ENCODE measurements at places on chromosomes 2 and 18.
A peak's percentile ranks its signal among the peaks of the same experiment; 100 is the strongest.

GRCh38 chr2:72901426-72901825, 14.2 kb downstream of the SPR start:
- DNase-seq, result no peak

DNA sequence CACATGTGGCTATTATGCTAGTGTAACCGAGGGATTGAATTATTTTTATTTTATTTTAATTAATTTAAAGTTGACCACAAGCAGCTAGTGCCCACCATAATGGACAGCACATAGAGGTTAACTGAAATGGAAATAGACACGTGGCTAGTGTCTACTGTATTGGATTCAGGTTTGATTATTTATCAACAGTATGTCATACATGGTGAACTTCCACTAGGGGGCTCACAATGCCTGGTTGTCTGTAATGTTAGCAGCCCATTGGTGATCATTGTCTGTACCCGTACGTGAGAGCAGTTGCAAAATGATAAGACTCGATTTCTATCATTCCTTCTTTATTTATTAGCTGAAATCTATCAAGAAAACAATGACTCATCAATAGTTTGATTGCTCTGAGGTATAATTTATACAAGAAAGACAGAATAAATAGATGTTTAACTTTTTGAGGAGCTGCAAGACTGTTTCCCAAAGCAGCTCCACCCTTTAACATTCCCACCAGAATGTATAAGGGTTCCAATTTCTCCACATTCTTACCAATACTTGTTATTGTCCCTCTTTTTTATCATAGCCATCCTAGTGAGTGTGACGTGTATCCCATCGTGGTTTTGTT, 76.5 kb downstream of the CYBRD1 start:
- peak; percentile 42 for DNase-seq

DNA sequence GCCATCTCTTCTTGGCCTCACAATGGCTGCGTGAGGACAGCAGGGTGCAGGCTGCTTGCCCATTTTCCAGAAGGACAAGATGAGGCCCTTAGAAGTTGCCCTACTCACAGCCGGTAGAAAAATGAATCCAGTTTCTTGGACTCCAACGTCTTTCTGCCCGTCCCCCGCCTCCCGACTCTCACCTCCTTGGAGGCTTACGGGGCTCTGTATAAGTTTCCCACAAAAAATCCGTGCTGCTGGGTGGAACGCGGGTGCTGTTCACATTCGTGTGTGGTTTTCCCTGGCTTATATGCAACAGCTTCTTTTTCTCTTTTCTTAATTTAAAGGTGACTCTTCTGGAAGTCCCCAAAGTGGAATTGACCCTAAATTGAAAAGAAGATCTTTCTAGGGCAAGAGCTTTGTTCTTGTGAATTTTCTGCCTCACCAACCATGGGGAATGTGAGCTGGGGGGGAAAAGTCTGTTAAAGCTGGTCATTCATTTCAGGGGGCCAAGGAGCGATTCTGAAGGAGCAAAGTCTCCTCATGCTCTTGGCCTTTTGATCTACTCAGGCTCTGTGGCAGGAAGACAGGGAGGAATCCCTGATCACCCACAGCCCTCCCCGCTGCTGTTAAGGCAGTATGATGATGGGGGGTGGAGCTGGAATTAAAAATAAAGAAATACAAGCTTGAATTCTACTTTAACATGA, 51.3 kb downstream of the DDX1 start:
- no peak for DNase-seq

- peak; percentile 13 for DNase-seq
Observed at GRCh38 chr2:38274286-38275276, 102.5 kb downstream of the ATL2 start.

GRCh38 chr18:35118641-35119040, 77.4 kb downstream of the MAPRE2 start:
- DNase-seq, result no peak

DNA sequence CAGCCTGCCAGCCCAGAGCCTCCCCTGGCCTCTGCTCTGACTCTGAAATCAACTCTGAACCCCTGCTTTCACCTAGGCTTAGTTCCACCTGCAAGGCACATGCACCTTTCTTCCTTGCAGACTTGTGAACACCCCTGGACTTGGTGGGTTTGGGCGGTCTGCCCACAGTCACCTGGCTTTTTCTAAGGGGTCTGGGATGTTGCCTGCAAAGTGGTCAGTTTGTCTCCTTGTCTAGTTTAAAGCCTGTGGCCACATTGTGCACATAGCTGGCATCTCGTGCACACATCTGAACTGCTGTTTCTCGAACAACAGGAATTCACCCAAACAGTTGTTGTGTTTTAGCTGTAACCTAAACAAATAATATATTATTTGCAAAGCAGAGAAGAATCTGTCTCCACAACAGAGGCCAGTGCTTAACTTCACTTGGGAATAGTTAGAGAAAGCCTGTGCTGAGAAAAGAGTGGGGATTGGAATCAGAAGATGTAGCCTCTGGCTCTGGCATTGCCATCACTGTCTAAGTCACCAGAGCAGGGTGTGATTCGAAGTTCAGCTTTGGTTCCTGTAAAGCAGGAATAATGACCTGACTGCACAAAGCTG, 108.5 kb downstream of the TMEM18 start:
- no peak for DNase-seq

Measured in GM12892 (cell line).